ENCODE measurements at places on chromosomes 5 and 9. TPM values are rescaled to one million over a fixed set of nuclear protein-coding genes. Genes with fewer than 3 reads are reported as not detected.

SLC25A2 gene
- total RNA-seq: not detected

SARDH gene
- total RNA-seq: 20.2 TPM

IGFBPL1 gene
- total RNA-seq: 2.3 TPM

NUTM2G gene
- total RNA-seq: not detected

GHR gene
- 5.7 TPM for total RNA-seq

TLX3 gene
- total RNA-seq: not detected

DOCK2 gene
- 7.6 TPM for total RNA-seq

RNF180 gene
- 9.2 TPM for total RNA-seq

KLF9 gene
- 63.6 TPM for total RNA-seq

ZNF879 gene
- 1.6 TPM for total RNA-seq

PTPDC1 gene
- total RNA-seq: 11.7 TPM

FBP2 gene
- 0.66 TPM for total RNA-seq

SLC4A9 gene
- total RNA-seq: not detected

FABP6 gene
- total RNA-seq: not detected

GRM6 gene
- not detected for total RNA-seq

LOX gene
- 14.0 TPM for total RNA-seq

PCA3 gene
- not detected for total RNA-seq

NR5A1 gene
- total RNA-seq: not detected

LHFPL2 gene
- 15.5 TPM for total RNA-seq

SPINK13 gene
- 5.7 TPM for total RNA-seq

ERAP2 gene
- 7.5 TPM for total RNA-seq

C9orf153 gene
- total RNA-seq: 7.6 TPM

IQGAP2 gene
- 49.5 TPM for total RNA-seq

TMEM252 gene
- not detected for total RNA-seq

PTGES gene
- 0.52 TPM for total RNA-seq

FOXD4L6 gene
- not detected for total RNA-seq

TNFSF15 gene
- not detected for total RNA-seq

RORB gene
- 1.3 TPM for total RNA-seq

UBE2QL1 gene
- total RNA-seq: 0.78 TPM

Data from body of pancreas (tissue), 4 donors.